Astrocyte of the spinal cord (primary cell): ENCODE measurements at places on chromosomes 1 and 21.

DNA sequence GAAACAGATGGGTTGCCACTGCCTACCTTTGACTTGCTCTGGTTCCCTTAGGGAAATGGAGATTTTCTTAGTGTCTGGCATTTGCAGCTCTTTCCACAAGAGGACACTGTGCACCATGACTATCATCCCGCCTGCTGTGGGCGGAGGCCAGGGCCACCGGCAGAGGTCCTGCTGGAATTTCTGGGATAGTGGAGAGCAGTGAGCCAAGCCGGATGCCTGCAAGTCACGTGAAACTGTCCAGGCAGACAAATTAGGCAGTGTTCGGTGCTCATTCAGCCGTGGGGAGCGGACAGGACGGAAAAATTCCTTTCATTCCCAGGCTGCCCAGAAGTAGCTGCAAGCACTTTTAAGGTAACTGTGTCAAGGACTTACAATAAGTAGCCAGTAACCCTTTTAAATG, 43.4 kb downstream of the IGSF5 start:
- DNase-seq, result peak; percentile 89

GRCh38 chr1:225651376-225651871, 1.5 kb downstream of the ENAH start:
- peak; percentile 55 for DNase-seq

DNA sequence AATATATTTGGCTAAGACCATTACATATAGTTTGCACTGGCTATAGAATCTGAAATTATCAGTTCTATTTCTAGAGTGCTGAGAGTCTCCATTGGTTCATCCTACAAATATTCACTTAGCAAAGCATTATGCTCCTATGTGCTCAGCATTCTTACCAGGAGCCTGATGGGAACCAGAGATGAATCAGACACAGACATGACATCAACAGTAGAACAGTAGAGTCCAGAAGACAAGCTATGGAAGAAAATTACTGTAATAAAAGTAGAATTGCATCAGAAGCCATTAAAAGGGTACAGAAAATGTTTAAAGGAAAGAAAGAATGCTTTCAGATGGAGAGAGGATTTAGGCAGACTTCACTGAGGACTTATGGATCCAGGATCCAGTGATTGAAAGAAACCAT, 271.7 kb upstream of the SNX7 start:
- DNase-seq, result peak; percentile 87

GRCh38 chr1:55212349-55213150, 2.6 kb downstream of the USP24 start:
- DNase-seq, result no peak

GRCh38 chr1:182286761-182287160, 104.8 kb downstream of the GLUL start:
- no peak for DNase-seq

DNA sequence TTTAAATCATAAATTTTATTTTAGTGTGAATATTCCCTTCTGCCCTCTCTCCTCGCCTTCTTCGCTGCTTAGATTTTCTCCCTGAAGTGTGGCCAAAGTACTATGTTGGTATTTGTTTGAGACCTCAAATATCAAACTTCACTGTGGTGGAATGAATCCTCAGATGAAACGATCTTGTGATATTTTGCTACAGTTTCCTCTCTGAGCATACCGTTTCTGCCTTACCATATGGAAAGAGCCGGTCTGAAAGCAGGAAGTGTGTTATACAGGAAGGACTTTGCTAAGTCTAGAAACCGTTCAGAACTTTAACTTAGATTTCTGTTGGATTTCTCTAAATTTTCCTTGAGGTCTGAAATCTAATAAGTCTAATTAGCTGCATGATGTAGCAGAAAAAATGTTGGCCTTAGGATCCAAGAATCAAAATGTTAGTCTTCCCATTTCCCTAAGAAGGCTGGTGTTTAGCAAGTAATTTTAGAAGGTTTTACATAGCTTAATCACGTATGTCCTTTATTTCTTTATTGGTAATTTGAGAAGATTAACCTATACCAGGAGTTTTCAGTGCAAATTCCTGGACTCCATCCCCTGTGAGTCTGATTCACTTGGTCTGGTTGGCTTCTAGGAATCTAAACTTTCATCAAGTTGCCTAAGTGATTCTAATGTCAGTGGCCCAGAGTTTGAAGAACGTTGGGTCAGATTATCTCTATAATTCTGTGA, 30.7 kb downstream of the SDCCAG8 start:
- DNase-seq, result peak; percentile 72

DNA sequence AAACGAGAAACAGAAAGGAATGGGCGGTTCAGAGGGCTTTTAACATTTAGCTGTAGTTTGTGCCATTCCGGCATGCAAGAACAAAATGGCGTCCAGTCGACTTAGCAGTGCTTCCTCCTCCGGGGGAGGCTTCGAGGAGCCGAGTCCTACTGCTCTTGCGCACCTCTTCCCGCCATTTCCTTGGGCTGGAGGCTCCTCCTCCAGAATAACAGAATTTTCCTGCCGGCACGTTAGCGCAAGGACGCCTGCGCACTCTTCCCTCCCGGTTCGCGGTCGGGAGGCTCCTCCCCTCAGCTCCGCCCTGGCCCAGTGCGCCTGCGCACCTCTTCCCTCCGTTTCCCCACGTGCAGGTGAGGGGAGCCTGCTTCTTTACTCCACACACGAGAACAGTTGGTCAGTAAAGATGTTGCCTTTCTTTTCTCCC, 1.0 kb downstream of the DMRTB1 start:
- no peak for DNase-seq

DNA sequence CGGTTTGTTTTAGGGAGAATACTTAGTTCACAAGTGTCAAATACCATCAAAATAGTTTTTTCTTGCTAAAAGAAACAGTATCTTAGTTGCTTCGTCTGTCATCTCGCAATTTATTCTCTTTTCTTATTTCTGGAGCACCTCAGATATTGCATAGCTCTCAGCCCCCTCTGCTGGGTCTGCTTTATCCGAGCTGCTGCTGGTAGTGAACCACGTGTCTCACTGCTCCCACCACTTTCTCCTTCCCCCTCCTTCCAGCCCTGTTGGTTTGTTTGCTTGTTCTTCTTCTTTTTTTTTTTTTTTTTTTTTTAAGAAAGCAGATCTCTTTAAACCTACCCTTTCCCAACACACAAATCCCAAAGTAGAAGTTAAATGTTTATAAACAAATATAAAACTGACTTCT, 170.8 kb downstream of the EDEM3 start:
- no peak for DNase-seq

DNA sequence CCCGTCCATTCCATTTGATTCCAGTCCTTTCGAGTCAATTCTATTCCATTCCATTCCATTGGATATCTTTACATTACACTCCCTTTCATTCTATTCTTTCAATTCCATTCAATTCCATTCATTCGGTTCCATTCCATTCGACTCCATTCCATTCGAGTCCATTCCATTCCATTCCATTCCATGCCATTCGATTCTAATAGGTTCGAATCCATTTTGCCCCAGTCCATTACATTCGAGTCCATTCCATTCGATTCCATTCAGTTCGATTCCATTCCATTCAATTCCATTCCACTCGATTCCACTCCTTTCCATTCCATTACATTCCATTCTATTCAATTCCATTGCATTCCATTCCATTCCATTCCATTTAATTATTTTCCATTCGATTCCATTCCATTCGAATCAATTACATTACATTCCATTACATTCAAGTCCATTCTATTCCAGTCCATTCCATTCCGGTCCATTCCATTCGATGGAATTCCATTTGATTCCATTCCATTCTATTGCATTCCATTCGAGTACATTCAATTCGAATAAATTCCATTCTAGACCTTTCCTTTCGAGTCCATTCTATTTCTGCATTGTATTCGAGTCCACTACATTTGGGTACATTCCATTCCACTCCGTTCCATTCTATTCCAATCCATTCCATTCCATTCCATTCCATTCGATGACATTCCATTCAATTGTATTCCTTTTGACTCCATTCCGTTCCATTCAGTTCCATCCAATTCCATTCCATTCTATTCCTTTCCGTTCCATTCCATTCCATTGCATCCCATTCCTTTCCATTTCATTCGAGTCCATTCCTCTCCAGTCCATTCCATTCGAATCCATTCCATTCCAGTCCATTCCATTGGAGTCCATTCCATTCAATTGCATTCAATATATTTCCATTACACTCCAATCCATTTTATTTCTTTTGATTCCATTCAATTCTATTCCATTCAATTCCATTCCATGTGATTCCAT, 2604.8 kb upstream of the TPTE start:
- no peak for DNase-seq

GRCh38 chr1:8241417-8242014, 76.4 kb upstream of the SLC45A1 start:
- no peak for DNase-seq

- no peak for DNase-seq
Measured at GRCh38 chr21:36015045-36015444, 45.3 kb downstream of the SETD4 start.

DNA sequence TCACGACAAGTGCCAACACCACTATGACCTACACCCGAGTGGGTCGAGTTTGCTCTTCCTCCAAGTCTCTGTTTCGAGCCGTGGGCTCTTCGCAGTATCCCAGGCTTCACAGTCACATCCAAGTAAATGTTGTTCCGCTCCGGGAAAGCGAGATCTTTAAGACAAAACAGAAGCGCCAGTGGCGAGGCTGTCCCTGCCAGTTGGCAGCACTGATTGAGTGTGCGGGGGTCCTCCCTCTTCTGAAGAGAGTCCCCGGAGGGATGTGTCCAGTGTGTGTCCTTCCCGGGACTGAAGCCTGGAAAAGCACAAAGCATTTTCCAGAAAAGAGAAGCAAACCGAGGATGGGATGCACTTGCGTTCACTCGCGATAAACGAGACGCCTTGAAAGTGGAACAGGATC, 158.9 kb downstream of the PRDM16 start:
- no peak for DNase-seq

- peak; percentile 89 for DNase-seq
Measured at GRCh38 chr1:162905174-162906158, 44.5 kb upstream of the CCDC190 start.

GRCh38 chr1:6591222-6591621, 11.4 kb downstream of the ZBTB48 start:
- no peak for DNase-seq

DNA sequence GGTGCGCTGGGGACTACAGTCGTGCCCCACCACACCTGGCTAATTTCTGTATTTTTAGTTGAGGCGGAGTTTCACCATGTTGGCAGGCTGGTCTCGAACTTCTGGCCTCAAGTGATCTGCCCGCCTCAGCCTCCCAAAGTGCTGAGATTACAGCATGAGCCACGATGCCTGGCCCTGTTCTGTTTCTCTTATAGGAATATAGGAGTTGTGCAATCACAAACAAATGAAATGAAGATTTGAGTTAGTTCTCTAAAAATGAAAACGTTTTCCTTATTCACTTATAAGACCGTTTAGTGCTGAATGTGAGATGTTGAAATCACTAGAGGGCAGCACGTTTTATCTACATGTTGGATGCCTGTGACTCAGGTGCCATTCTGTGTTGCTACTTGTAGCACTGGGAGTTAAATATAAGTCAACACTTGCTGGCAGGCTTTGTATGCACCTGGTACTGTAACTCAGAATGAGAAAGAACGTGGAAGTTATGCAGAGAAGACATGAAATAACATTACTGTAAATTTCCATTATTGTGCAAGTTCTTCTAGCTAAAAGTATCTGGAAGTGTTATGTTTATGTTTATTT, 45.8 kb downstream of the MIGA1 start:
- DNase-seq, result peak; percentile 82

- DNase-seq, result no peak
Measured at GRCh38 chr1:110228381-110228780, 18.3 kb downstream of the KCNC4 start.

DNA sequence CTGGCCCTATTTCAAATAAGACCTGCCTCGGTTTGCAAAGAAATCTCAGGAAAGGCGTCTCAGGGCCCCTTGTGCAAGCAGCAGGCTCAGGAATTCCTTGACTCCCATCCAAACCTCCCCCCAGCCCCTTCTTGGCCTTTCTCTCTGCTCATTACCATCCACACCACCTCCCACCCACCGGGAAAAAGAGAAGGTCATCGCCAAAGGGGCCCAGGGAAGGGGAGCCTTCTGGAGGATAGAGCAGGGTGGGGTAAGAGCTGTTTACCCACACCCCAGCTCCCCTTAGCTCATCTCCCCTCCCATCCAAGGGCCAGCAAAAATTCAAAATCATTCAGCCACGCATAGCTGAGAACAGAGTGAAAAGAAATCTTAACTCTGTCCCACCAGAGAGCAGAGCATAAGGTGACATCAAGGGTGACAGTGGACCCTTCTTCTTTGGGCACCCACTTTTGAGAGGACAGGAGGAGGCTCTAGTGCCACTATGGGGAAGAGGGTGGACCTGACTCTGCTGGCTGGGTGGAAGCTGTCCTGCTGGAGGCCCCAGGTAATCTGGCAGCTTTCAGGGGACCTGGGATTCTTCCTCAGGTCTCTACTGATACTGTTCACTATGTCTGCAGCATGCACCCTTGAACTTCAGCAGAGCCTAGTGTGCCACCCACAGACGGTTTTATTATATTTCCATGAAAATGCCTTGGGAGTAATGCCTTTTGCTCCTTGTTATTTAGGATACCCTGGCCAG, 3.9 kb upstream of the WNT2B start:
- no peak for DNase-seq
